Esophagus mucosa (tissue), 1 donor: ENCODE measurements at places on chromosomes 5 and 9. TPM values are rescaled to one million over a fixed set of nuclear protein-coding genes. Genes with fewer than 3 reads are reported as not detected.

DNA sequence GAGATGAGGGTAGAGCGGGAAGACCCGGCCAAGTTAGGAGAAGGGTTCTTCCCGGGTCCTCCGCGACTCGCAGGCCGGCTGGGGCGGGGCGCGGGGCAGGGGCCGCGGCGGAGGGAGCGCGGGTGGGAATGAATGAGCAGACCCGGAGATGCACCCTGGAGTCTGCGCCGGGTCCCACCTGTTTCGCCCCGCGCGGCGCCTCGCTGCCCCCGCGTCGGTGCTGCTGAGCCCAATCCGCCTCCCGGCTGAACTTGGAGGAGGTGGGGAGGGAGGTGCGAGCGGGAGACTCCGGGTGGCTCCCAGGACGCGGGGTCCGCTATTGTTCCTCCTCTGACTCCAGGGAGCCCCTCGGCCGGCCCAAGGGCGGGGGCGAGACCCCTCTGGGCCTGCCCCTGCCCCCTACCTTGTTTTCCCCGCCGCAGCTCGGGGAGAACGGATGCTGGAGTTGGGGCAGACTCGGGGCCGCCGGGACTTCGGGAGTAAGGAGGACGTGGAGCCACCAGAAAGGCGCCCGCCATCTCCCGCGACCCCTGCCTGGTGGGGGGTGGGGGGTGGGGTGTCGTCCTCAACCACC lies 659 bp downstream of the RAI14 start:
- peak; percentile 34 for ATAC-seq

GRCh38 chr9:81022177-81022576 lies 667.2 kb downstream of the TLE1 start:
- no peak for ATAC-seq

GRCh38 chr5:71461360-71461759 lies 5.9 kb downstream of the BDP1 start:
- no peak for ATAC-seq

DNA sequence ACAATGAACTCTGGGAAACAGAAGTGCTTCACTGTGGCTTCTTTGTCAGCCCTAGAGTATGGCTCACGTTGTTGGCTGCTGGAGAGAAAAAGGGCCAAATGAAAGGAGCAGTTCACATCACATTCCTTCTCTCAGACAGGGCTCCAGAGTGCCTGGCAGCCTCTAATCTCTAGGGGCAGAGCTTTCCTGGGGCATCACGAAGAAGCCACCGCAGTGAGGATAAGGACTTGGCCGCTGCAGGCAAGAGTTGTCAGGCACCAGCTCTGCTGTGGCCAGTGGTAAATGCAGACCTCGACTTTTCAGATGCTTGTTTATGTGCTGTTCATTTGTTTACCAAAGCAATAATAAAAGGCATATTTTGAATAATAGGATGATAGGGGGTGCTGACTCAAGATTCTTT lies 227.2 kb downstream of the ICE1 start:
- ATAC-seq = no peak

DNA sequence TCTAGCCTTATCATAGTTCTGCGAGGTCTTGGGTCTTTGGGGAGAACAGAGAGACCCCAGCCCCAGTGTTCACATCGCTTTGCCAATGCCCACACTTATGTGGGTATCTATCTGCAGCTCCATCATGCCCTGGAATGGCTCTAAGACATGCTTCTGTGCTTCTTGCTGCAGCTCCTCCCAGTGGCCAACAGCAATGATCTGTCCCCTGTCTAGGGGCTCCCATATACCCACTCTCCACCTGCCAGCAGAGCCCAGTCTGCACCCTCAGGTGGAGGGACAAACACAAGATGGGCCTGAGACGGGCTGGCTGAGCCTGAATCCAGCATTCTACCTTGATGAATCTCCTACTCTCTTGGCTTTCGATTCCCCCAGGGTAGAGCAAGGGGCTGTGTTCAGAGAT lies 14.6 kb upstream of the DAP start:
- ATAC-seq = no peak

GRCh38 chr5:2263763-2264162 lies 381.0 kb upstream of the IRX4 start:
- ATAC-seq = no peak

- no peak for ATAC-seq
Observed at GRCh38 chr5:125326150-125326510, 579.7 kb upstream of the ZNF608 start.

DNA sequence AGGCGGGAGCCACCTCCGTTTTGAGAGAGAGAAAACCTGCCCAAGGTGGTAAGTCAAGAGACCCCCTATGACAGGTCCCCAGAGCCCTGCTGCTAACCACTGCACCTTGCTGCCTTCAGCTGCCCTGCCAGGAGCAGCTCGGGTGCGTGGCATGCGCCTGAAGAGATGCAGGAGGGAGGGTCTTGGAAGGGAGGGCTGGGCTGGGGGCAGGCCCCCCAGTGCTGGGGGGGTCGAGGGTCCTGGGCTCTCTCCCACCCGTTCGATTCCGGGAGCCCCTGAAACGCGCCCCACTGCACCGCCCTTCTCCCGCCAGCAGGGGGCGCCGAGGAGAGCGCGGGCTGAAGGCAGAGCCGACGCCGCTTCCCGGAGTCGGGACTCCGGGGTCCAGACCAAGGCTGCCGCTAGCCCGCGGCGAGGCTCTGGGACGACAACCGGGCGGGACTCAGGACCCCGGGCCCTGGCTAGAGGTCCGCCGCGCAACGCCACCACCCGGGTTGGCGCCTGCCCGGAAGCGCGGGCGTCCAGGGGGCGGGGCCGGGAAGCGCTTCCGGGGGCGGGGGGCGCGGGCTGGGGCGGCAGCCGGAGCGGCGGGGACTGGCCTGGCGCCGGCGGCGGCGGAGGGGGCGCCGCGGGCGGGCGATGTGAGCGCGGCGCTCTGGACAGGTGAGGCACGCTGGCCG lies at the start of gene ZBTB34:
Gene ZBTB34, plus strand, starts transcription at position 563 of the 680 bp plus-strand sequence. CDS start 18,761 bp downstream, outside the sequence.
- peak; percentile 70 for ATAC-seq

DNA sequence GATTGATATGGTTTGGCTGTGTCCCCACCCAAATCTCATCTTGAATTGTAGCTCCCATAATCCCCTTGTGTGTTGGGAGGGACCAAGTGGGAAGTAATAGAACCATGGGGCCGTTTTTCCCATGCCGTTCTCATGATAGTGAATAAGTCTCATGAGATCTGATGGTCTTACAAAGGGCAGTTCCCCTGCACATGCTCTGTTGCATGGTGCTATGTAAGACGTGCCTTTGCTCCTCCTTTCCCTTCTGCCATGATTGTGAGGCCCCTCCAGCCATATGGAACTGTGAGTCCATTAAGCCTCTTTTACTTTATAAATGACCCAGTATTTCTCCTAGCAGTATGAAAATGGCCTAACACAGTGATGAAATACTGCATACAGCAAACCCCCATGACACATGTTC lies 84.8 kb upstream of the SELENOP start:
- ATAC-seq = no peak

The HAVCR1 gene
- total RNA-seq = not detected

The QRFP gene
- not detected for total RNA-seq

The NUP214 gene
- total RNA-seq = 40.5 TPM
